Right renal cortex interstitium (tissue), 3 donors: ENCODE measurements at places on chromosomes 1 and 21. TPM values are rescaled to one million over a fixed set of nuclear protein-coding genes. Genes with fewer than 3 reads are reported as not detected.
A peak's percentile ranks its signal among the peaks of the same experiment; 100 is the strongest.

DNA sequence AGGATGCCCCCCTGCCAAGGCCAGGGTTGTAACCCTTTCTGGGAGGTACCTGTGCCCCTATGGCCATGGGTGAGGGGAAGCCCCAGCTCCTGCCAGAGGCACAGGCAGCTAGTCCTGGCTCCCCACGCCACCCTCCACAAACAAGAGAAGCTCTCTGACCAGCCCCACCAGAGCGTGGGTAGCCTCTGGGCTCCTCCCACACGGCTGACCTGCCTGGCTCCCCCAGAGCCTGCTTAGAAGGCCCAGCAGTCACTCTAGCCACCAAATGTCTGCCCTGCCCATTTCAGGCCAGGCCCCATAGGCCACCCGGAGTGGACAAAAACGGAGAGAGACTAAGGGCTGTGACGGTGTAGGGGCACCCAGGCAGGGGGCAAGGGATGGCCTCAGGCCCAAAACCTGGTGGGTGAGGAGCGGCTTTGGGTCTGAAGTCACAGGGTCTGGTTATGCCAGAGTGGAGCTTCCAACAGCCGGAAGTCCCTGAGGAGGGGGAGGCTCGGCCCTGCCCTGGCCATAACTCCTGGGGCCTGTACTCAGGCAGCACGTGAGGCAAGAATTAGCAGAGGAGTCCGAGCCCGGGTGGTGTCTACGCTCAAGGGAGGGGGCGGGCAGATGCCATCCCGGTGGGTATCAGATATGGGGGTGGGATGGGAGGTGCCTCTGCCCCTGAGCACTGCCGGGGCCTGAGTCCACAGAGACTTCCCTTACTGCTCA is 155.4 kb downstream of the CASZ1 start:
- no peak for DNase-seq

DNA sequence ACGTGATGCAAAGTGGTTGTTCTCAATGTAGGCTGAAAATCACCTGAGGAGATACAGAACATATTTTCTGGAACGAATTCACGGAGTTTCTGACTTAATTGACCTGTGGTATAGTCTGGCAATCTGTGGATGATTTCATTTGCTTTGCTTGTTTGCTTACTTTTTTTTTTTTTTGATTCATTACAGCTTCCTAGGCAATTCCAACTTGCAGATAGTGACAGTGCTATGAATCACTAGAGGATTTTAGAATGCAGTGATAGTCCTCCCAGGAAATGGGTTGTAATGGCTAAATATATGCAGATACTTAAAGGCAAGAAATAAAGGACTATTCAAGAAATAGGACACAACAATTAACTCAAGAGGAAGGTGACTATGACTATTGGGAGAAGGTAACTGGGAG is 1378.1 kb upstream of the PRMT6 start:
- no peak for DNase-seq

DNA sequence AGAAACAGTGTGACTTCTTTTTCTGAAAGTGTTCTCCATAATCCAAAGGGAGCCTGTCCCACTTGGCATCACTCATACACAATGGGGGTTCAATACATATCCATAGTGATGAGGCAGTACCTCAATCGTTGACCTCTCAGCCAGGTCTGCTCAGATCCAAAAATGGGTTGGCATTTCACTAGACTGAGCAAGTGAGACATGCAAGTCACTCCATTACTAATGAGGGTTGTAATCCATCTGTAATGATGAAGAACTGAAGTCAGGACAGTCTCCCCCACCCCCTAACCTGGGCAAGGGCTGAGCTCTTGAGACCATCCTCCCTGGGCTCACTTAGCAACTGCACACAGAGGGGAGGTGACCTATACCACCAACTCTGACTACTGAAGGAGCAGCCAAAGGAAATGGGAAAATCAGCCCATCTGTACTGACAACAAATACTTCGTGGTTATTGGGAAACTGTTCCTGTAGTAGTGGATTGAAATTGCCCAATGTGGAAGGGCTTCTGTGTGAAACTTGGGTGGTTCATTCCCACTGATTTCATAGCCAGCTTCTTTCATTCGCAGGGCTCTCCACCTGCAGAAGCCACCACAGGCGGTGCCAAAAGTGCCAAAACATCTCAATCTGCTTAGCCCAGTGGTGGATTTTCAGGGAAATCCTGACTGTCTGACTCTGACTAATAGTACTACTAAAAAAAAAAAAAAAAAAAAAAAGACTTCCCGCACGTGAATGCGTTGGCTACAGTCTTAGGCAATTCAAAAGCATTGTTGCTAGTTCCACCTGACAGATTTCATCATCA is 5.0 kb downstream of the NGF start:
- no peak for DNase-seq

- no peak for DNase-seq
These were observed 41.8 kb downstream of the IARS2 start for GRCh38 chr1:220135755-220136154.

CHODL gene
- polyA plus RNA-seq: 62.5 TPM

CR1L gene
- 1.4 TPM for polyA plus RNA-seq

MXRA8 gene
- polyA plus RNA-seq: 145 TPM

DNA sequence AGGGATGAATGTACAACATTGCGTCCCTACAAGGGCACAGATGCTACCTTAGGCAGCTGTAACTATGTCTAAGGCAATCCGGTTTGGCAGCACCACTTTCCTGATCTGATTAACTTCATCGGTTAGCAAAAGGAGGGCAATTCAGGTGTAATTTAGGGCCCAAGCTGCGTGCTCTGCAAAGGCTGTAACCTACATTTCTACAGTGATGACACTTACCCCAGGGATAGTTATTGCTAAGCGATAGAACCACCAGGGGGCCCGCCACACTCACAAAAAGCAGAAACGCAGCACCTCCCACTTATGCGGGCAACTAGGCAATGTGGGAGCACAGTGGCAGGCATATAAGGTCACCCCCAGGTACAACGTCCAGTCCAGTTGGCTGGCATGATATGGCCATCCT is 113.5 kb downstream of the GDAP2 start:
- no peak for DNase-seq

MCOLN3 gene
- 9.4 TPM for polyA plus RNA-seq

DNA sequence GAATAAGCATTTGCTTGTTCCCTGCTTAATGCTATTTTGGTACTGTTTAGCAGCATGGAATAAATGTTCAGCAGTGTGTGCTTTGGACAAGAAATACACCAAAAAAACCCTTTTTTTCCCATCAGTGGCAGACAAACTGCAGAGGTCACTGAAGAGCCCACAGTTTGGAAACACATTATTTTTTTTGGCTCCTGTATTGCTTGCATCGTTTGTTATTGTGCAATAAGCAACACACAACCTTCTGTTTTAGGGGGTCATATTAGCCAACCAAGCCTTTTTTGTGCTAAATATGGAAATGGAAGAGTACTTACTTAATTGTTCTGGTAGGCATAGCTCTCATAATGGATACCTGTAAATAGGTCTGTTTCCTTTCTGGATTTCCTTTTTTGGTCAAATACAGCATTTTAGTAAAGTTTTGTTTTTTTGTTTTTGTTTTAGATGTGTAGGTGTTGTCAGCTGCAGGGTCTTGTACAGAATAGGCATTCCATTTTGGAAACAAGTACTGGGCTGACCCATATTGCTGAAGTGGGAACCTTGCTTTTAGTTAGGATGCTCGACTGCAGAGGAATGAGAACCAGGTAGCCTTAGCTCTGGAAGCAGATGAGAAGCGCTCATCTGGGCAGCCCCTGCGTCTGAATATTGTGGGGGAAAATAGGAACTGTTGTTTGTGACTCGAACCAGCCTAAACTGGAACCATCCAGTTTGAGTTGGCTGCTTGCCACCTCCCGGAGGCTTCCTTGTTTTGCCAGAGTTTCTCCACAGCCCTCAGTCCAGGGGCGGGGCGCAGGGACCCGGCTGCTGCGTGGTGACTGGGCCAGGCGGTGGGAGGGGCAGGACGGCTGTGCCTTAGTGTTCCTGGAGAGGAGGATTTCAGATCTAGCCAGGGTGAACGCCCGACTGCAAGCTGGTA is 38.4 kb downstream of the SPEN start:
- DNase-seq: peak; percentile 88

DNA sequence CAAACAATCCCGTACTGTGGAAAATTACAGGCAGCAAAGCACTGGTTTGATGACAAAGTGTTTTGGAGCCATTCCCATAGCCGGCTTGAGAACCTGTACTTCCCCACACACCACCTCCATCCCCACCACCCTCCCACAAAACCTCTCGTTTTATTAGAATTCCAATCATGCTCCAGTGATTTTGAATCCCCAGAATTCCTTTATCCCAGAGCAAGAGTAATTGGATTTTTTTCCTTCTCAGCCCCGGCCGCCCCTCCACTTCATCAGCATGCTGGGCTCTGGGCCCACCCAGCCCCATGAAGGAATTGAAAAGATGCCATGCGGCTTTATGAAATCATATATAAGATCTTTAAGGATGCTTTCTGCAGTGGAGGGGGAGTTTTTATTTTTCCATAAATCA is 136.6 kb downstream of the OMA1 start:
- no peak for DNase-seq

GRCh38 chr1:94608142-94608851 is 66.7 kb upstream of the F3 start:
- DNase-seq: no peak

GRCh38 chr1:29518183-29518835 is 282.0 kb downstream of the PTPRU start:
- DNase-seq: no peak

GRCh38 chr1:45685308-45686014 is 872 bp downstream of the GPBP1L1 start:
- DNase-seq: peak; percentile 36

- DNase-seq: no peak
These were observed 2.1 kb downstream of the PLD5 start for GRCh38 chr1:242522304-242522945.

- DNase-seq: no peak
These were observed 130.7 kb downstream of the FAM78B start for GRCh38 chr1:166036092-166036491.

GRCh38 chr1:16924919-16925477 is 3.3 kb downstream of the CROCC start:
- DNase-seq: no peak

DNA sequence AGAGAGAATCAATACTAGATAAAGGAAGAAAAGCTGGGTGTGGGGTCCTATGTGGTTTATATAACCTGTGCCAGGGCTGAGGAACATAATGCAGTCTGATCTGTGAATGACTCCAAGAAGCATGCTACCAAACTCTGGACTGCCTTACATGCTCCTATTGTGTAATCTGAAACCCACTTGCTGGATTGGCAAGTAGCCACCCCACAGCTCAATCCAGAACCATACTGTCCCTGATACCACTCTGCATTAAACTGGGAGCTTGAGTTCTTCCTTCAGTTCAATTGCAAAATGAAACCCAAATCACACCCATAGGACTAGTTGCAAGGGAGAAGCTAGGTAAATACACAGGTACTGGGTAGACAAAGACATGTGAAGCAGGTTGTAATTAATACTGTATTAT is 115.4 kb upstream of the NEGR1 start:
- DNase-seq: no peak

- DNase-seq: no peak
These were observed 1.1 kb downstream of the SOD1 start for GRCh38 chr21:31660591-31660990.

COL24A1 gene
- polyA plus RNA-seq: 2.1 TPM

DNA sequence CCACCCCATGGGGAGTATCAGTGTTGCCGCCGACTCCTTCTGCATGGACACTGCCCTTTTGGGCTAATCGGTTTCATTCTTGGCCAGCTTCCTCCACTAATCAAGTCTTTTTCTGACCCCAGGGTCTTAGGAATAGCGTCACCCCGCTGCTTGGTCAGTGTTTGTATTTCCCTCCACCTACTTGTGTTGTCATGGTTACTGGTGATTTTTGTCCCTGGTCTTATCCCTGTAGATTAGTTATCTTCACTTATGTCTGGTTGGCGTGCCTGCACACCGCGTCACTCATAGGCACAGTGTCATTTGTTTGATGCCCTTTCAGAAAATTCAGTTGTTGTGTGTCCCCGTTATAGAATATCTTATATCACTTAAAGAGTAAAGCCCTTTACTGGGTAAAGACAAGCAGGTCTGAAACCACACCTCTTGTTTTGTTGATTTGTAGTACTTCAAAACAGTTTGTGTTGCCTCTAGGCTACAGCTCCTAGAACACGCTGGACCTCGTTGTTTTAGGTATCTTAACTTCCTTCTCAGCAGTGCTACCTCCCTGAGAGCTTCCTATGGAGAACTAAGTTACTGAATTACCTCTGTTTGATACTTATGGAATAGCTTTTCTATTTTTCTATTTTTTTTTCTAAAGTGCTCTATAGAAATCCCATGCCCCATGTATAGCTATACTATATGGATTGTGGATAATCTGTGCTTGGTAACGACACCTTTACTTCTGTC is 868 bp downstream of the PPP1R12B start:
- no peak for DNase-seq

- DNase-seq: peak; percentile 55
These were observed 543 bp downstream of the TMEM9 start for GRCh38 chr1:201153474-201154388.

C1QB gene
- polyA plus RNA-seq: 10.1 TPM

C8A gene
- not detected for polyA plus RNA-seq

DNA sequence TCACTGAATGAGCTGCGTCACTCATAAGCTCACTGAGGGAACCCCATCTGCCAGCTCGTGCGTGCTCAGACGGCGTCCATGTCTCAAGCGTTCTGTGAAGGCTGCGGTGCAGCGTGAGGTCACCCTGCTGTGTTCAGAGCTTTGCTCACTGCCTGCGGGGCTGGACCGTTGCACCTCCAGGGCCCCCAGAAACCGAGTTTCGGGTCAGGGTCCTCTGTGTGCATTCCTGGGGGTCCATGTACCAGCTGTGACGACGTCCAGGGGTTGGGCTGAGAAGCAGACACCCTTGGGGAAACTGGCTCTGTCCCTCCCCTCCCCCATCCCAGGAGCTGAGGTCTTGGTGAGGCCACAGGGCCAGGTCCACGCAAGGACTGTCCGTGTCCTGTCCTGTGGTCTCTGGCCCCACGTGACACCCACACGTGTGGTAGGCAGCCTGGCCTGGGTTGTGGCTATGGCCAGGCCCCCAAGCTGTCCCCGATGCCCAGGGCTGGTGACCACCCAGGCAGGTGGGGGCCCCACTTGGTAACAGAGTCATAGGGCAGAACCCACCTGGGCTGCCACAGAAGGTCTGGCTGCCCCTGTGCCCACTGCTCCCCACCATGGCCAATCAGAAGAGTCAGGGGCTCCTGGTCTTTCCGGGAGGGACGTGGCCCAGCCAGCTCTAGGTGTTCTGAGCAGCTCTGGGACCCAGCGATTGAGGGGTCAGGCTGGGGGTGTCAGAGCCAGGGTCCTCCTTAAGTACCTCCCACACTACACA is 24.4 kb downstream of the FTCD start:
- DNase-seq: no peak
